Stimulated activated CD4-positive, alpha-beta T cell treated with anti-CD3 and anti-CD28 coated beads, Interleukin-4, amount 100 ng/mL, for 1 hour (primary cell): ENCODE measurements at places on chromosomes 7 and 10.

DNA sequence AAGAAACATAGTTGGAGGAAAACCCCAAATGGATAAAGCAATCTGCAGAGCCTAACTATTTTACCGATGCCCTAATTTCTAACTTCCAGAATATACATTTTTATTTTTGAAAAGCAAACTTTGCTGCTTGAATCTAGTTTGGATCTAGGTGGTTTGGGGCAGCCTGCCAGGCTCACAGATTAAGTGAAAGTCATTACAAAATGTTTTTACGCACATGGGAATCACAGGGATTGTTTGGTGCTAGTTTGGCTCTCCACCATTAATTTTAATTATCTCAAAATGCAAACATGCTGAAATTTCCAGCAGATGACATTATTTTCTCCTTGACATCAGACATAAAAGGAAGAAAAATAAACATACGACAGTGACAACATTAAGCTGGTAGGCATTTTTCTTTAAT is 166.7 kb upstream of the INHBA start:
- DNase-seq, result no peak

DNA sequence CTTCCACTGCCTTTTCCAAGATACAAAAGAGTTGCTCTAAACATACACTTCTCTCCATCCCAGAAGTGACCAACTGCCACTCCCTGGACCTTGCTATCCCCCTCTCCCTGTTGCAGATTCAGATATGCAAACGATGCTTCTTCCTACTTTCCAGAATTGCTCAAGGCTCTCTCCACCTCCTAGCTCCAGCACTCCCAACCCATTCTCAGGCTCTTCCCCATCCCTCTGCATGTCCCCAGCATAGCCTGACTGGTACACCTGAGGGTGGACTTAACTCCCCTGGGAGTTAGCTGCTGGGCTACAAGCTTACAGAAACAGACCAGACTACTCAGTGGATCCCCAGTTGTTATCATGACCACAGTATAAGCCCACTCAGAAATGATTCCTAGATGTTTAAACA is 27.6 kb downstream of the MKRN1 start:
- DNase-seq, result no peak

GRCh38 chr7:111639934-111640333 is 77.6 kb upstream of the IMMP2L start:
- DNase-seq, result no peak

DNA sequence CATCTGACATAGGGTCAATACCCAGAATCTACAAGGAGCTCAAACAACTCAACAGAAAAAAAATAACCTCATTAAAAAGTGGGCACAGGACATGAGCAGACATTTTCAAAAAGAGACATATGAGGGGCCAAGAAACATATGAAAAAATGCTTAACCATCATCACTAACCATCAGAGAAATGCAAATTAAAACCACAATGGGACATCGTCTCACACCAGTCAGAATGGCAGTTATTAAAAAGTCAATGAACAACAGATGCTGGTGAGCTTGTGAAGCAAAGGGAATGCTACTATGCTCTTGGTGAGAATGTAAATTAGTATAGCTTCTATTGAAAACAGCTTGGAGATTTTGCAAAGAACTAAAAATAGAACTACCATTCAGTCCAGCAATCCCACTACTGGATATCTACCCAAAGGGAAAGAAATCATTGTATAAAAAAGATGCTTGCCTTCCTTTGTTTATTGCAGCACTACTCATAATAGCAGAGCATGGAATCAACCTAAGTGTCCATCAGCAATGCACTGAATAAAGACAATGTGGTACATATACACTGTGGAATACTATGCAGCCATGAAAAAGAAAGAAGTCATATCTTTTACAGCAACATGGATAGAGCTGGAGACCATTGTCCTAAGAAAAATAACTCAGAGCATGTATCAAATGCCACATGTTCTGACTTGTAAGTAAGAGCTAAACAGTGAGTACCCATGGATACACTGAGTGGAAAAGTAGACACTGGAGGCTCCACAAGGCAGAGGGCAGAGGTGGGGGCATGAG is 139.8 kb downstream of the ADARB2 start:
- no peak for DNase-seq

- no peak for DNase-seq
These were observed 33.6 kb downstream of the GPER1 start for GRCh38 chr7:1121476-1121875.

DNA sequence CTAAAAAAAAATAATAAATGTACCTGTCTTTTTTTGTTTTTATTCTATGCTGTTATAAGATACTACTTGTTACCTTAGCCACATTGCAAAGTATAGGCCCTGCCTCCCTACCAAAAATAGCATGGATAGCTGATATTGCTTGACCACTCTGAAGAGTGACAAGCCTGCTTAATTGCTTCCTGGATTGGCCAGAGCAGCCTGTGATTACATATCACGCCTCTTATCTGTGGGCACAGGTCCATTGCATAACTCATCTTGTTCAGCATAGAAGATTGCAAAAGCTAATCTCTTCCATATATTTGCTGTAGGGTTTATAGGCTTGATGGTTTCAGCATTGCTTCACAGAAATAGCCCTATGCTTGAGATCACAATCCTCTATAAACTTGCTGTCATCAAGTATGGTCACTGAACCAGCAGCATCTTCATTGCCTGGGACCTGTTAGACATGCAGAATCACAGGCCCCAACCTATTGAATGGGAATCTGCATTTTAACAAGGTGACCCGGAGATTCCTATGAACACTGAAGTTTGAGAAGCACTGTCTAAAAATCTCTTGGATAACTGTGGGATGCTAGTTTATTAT is 280.8 kb upstream of the CDC14C start:
- DNase-seq, result no peak

GRCh38 chr7:107972075-107972482 is 30.9 kb downstream of the LAMB1 start:
- DNase-seq, result no peak

DNA sequence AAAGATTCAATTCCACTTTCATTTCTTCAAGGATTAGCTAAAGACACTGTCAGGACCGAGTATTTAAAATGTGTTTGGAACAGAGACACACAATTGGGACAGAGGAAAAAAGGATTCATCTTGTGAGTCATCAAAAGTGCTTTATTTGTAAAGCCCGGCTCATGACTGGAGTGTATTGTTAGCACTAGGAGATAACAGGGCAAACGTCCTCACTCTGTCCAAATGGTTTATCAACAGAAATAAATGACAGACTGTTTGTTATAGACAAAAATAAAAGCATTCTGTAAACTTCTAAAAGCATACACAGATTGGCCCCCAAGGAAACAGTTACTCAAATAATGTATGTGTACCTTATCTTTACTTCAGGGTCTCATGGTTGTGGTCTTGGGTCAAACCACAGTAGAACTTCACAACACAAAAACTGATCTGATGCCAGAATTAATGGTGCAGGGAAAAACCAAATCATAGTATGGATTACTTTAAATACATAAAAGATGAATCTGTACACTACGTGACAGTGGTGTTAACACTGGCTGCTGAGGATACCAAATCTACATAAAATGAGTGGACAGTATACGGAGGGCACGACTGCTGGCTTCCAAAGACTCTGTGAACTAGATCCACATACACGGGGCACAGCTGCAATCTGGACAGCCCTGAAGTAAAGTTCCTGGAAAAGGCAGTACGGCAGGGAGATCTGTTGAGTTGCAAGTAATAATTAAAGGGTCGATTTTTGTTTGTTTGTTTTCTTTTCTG is 179.4 kb downstream of the PIP4K2A start:
- no peak for DNase-seq

DNA sequence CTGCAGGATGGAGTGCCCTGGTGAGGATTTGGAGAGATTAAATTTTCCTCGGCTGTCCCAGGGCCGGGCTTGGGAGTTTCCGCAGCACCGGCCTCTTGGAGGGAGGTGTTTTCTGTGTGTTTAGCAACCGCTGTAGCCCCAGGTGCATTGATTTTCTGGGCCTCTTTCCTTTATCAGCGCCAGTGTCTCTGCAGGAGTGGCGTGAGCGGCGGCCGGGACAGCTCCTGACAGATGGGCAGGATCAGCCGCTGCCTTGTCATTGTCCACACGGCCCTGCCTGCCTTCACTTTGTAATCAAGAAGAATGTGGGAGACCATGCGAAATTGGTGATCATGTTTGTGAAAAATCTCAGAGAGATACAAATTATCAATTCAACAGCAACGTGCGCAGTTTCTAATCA is 32.4 kb downstream of the NKX6-2 start:
- DNase-seq, result no peak

DNA sequence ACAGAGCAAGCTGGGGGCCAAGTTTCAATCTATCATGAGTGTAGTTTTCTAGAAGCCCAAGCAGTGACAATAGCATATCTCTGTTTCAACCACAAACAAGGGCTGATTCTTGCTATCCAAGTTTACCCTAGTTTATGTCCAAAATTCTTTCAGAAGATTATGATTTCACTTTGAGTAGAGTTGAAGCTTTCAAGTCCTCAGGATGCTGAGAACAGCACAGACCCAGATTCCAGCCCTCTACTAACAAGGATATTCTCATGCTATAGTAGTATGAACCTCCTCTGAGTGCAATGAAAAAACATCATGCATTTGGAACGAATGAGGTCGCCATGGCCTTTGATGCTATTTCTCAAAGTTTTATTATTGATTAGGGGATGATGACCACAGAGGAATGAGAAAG is 344.1 kb upstream of the NPVF start:
- no peak for DNase-seq

DNA sequence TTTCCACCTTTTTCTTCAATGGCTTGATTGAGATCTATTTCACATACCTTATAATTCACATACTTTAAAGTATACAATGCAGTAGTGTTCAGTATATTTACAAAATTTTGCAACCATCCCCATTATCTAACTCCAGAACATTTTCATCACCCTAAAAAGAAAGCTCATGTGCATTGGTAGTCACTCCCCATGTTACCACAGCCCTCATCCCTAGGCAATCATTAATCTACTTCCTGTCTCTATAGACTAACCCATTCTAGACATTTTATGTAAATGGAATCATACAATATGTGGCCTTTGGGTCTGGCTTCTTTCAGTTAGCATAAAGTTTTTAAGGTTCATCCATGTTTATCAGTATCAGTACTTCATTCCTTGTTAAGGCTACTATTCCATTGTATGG is 214.2 kb downstream of the WDR11 start:
- DNase-seq, result no peak

DNA sequence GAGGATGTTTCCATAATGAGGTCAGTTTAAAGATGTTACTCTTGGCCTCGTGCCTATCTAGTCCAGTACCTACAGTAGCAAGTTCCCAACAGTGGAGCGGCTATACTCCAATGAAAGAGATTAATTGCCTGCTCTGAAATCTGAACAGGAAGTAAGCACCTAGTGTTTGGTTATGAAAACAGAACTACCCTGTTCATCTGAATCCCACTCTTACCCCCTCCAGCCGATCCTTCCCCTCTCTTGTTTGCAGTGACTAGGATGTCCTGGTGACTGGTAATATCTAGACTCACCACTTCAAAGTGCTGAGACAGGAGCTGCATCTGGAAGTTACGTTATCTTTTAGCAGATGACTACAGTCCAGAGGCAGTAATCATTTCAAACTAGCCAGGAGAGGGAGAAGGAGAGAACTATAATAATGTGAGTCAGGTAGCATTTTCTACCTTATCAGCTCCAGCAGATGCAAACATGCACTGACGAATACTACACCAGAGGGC is 666.7 kb upstream of the NRP1 start:
- no peak for DNase-seq

GRCh38 chr7:49513911-49514310 is 259.5 kb upstream of the VWC2 start:
- no peak for DNase-seq

GRCh38 chr10:6588845-6589244 is 8.8 kb upstream of the PRKCQ start:
- no peak for DNase-seq

GRCh38 chr10:71840177-71840957 is 10.7 kb downstream of the PSAP start:
- DNase-seq, result no peak

GRCh38 chr10:29210266-29210868 is 78.5 kb upstream of the LYZL1 start:
- DNase-seq, result no peak

DNA sequence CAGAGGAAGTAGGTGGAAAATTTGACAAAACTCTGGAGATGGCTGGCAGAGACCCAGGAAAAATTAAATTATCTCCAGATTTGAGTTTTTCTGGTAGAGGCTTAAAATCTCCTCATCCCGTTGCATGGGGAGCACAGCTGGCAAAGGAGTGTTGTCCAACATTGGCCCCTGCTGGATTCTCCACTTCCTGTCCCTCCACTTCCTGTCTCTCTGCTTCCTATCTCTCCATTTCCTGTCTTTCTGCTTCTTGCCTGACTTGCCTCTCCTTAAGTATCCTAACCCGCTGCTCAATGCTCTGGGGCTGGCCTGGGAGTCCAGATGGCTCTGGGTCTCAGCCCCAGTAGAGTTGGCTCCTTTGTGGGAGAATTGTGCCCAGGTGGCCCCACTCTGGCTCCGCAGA is 65.8 kb upstream of the EMX2 start:
- DNase-seq, result no peak

GRCh38 chr7:47576031-47576865 is 5.7 kb downstream of the TNS3 start:
- DNase-seq, result no peak

DNA sequence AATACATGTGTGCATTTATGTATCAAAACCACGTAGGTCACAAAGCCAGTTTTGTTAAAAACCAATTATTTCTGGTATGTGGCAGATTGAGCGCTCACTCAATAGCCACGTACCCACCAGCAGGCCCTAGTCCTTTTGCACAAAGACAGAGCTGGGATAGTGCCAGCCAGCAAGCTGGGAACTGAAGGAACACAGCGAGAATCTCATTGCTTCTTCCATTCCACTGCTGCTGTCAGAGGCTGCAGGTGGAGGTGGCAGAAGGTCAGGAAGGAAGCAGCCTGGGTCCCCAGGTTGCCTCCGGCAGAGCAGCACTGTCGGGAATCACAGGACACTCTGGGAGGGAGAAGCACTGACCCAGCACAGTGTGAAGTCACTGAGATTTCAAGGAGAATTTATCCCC is 385.5 kb upstream of the PFKP start:
- DNase-seq, result no peak

- no peak for DNase-seq
These were observed 77.0 kb downstream of the SLC25A13 start for GRCh38 chr7:96244992-96245292.

DNA sequence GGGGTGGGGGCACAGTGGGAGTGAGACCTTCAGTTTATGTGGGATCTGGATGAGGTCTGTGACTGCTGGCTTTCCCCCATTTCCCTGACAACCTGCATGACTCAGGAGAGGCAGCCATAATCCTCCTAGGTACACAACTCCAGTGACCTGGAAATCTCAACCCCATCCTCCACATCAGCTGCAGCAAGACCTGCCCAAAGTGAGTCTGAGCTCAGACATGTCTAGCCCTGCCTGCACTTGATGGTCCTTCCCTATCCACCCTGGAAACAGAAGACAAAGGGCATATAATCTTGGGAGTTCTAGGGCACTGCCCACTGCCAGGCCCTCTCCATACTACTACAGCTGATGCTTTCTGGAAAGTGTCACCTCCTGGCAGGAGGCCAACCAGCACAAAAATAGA is 75.6 kb downstream of the GRM8 start:
- DNase-seq, result no peak

- no peak for DNase-seq
These were observed 79.4 kb downstream of the TFPI2 start for GRCh38 chr7:93811198-93811597.
